ENCODE measurements at places on chromosomes 5 and 9.

DNA sequence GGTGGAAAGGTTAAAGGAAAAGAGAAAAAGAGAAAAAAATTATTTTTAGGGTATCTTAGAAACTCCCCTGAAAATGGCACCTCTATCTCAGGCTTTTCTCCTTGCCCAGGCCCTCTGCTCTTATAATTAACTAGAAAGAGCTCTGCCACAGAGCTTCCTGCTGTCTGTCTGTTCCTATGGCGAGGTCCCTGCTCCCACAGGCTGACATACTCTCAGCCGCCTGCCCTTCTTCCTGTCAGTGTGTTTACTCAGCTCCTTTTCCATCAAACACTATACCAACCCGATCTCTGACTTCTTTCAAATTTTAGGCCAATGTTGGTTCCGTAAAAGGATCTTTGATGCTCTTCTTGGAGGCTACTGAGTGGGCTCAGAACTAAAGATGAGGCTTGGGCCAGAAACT, 482.6 kb downstream of the DMAC1 start:
- no peak for DNase-seq

DNA sequence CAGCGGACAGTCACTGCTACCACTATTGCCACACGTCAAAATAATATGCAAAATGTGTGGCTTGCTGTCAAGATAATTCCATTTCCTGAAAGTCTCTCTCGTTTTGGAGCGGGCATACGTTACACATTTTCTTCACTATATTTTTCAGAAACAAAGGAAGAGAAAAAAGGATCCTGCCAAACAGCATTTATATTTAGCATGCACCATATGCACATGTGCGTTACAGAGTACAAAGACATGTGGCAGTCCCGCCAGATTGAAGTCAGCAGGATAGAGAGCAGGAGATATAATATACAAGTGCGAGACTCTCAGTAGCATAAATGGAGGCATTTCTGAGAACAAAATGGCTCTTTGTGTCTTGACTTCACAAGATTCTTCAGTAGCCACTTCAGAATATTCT, 221.6 kb upstream of the KIF2A start:
- no peak for DNase-seq

GRCh38 chr9:116391306-116391900, 237.8 kb downstream of the PAPPA start:
- no peak for DNase-seq

DNA sequence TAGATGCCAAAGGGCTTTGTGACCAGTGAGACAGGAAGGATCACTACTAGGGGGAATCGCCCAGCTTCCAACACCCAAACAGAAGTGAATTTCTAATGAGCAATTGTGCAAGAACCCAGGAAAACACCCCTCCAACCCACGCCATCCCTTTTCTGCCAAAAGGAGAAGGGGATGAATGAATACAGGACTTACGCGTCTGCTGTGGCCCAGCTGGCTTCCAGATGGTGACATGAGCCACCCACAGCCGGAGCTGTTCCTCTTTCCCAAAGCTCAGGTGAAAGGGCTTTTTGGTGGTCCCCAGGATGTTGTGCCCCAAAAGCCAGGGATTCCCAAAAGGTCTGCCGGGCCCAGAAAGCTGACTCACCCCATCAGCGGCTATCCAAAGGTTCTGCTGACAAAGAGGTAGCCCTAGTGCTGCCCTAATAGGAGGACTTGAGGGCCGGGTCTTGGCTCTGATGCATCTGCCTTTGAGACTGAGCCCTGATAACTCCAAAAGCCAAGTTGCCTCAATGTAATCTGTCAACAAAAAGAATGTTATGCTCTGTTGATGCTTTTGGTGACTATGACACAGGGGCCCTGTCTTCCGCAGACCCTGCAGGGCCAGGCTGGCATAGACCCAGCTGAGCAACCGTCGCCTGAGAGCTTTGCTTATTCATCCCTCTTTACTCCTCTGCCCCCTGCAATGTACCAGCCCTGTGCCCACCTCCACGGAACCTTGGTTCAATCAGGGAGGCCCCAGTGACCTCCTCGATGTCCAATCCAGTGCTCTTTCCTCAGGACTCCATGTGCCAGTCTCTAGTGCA, 14.5 kb downstream of the GSN start:
- no peak for DNase-seq

DNA sequence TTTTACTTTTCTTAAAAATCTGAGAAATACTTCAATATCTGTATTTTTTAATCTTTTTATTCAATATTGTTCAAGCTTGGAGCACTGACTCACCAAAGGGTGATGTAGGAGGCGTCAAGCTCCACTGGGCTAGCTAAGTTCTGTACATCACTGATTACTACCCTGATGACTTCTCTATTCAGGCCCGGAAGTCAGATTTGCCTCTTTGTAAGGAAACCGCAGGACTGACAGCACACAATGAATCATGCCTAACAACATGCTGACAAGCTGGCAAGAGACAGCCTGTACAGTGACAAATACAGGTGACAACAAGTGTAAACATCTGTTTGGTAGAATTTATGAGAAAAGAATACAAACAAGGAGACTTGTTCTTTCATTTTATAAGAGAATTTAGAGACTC, 627.9 kb upstream of the RORB start:
- DNase-seq: peak; percentile 67

DNA sequence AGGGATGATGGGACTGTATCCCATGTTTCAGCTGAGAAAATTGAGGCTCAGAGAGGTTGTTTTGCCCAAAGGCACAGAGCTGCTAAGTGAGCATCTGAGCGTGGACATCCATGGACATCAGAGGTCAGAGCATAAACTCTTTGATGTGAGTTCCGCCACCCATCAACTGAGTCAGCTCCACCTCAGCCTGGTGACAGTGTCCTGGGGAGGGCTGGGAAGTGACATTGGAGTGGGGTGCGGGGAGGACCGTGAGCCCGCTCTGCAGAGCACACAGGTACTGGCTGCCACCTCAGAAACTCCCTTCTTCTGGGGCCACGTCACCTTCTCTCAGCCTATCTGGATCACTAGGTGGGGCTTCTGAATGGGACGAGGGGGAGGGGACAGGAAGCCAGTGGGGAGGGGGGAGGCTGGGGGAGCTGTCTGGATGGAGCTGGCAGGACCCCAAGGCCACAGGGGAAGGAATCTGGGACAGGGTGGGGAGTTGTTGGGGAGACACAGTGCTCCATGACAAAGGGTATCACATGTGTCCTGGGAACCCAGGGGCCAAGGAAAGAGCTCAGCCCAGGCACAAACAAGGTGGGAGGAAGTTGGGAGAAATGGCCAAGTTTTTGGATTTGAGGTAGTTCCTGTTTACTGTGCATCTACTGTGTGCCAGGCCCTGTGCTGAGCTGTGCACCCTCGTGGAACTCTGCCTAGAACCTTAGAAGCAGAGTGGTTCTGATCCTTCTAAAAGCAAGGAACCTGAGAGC, 2.5 kb downstream of the LAMC3 start:
- DNase-seq: no peak

DNA sequence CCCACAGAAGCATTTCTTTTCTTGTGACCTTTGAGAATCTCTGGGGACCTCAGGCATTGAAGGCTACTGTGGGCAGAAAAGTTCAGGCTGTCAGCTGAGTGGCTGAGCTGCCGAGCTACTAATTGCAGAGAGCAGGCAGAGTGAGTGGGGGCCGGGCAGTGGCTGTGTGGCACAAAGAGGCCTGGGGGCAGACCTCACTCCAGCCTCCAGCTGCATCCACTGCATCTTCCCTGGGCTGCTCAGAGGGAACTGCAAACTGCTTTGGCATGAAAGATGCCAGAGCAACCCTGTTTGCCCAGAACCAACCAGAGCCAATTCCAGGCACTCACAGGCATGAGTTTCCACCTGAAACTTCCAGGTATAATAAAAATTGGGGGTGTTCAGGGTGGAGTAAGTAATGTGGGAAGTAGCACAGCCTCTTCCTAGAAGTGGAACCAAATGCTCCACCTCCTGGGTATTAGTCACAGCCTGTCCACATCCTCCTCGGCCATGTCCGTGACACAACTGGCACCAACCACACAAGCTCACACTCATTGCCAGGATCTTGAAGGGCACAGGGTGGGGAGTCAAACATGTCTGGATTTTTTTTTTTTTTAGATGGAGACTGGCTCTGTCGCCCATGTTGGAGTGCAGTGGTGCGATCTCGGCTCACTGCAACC, 548.9 kb downstream of the BNC2 start:
- DNase-seq: peak; percentile 4

- no peak for DNase-seq
Observed at GRCh38 chr9:85617141-85617670, 124.5 kb downstream of the AGTPBP1 start.

GRCh38 chr5:113474100-113474728, 14.0 kb downstream of the MCC start:
- no peak for DNase-seq

- DNase-seq: no peak
Observed at GRCh38 chr9:125293134-125293533, 31.5 kb downstream of the GAPVD1 start.

DNA sequence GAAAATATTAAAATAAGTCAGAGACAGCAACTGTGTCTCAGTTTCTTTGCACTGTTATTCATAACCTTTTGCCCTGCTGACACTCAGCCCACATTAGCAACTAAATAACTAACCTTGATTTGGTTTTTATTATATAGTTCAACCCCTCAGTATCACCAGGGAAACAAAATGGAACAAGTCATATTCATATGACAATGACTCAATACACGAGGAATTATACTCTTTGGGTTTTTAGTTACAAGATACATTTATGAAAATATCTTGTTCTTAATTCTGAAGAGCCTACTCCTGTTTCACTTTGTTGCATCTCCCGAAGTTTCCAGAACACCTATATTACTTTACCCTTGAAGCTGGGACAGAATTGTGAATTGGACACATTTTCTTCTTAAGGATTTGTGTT, 845.4 kb downstream of the EFNA5 start:
- no peak for DNase-seq

DNA sequence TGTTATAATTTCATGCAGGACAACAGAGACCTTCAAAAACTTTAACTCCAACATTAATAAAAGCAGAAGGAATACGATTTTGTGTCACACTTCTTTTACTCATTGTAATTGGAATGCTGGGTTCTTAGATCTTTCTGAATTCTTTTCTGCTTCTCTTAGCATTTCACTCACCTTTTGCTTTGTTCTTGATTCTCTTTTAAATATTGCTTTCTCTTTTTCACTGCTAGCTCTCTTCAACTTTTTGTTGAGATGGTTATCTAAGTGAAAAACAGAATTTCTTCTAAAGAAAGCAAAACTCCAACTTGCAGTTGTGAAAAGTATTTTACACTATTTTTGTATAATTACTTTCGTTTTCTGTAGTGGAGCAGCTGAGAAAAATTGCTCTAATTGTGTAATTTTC, 212.6 kb upstream of the KIF2A start:
- DNase-seq: no peak

DNA sequence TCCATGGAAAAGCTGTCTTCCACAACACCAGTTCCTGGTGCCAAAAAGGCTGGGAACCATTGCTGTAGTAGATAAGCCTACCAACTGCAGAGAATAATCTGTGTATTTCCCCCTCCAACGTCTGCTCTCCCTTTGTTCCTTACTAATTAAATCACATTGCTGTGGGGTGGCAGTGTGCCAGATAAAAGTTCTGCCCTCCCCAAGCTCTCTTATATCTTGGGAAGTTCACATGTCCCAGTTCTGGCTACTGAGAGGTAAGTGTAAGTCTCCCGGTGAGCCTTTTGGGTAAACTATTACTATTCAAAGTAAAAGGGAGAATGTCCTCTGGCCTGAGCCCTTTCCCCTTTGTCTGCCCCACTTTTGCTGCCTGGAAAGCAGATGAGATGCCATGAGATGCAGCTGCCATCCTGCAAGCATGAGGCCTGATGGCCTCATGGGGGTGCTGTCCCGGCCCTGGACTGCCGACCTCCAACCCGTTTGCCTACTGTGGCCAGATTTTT, 14.7 kb downstream of the ENC1 start:
- DNase-seq: no peak

Measured in activated CD8-positive, alpha-beta T cell treated with anti-CD3 and anti-CD28 coated beads for 36 hours (primary cell).